NCI-H1930 (cell line): ENCODE measurements at places on chromosomes 6 and 20.

- DNase-seq: no peak
Measured at GRCh38 chr6:1584996-1585668, 24.6 kb upstream of the FOXC1 start.

DNA sequence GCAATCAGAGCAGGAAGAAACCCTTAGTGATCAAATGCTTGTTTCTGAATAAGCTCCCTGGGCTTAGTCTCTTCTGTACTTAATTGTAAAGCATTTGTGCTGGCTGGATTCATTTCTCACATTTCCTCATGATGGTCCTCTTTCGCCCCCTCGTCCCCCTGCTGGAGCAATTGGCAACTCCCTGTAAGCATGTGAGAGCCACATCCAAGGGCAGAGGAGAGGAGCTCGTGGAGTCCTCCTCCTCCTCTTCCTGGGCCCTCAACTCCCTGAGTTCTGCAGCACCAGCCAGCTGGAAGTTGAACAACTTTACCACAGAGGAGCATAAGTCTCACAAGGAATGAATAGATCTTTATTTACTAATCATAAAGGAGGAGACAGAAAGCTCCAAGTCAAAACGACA, 12.6 kb downstream of the ANKEF1 start:
- DNase-seq: peak; percentile 5

DNA sequence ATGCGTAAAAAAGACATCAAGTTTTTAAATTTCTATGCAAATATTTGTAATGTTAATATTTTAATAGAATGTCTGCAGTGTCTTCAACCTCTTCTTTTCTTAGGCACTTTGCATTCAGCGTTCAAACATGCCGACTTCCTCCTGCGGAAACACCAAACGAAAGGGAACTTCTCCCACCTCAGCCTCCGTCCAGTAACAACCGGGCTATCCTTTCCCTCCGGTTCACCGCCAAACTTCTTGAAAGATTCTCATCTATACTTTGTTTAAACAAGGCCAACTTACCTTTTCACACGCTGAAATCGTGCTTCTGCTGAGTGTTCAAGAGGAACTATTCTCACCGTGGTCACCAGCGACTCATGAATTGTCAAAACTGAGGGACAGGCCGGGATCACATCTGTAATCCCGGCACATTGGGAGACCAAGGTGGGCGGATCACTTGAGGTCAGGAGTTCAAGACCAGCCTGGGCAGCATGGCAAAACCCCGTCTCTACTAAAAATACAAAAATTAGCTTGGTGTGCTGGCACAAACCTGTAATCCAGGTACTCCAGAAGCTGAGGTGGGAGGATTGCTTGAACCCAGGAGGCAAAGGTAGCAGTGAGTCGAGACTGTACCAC, 44.8 kb downstream of the GJA1 start:
- DNase-seq: no peak

DNA sequence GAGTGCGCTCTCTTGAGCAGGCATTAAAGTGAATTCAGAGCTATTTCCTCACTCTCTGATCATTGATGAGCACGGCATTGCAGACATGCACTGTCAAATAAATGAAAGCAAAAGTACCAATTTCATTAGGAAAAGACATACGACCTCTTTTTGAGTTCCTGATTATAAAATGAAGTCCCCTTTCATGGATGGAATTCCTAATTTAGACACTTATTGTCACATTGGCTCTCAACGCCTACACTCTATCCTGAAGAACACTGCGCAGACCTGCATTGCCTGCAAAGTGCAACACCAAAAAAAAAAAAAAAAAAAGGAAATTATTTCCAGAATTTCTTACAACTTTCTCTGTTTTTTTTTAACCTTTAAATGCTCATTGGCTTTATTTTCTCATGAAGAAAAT, 1.6 kb downstream of the ADGRB3 start:
- no peak for DNase-seq

DNA sequence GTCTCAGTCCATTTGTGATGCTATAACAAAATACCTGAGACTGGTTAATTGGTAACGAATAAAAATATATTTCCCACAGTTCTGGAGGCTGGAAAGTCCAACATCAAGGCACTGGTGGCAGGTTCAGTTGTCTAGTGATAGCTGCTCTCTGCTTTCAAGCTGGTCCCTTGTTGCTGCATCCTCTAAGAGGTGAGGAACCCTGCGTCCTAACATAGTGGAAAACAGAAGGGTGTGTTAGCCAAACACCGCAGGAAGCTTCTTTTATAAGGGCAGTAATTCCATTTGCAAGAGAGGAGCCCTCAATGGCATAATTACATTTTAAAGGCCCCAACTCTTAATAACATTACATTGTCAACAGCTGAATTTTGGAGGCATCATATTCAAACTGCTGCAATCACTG, 372.7 kb downstream of the ADGRB3 start:
- DNase-seq: no peak

GRCh38 chr6:109010705-109011102, 83.9 kb downstream of the SESN1 start:
- DNase-seq: no peak

DNA sequence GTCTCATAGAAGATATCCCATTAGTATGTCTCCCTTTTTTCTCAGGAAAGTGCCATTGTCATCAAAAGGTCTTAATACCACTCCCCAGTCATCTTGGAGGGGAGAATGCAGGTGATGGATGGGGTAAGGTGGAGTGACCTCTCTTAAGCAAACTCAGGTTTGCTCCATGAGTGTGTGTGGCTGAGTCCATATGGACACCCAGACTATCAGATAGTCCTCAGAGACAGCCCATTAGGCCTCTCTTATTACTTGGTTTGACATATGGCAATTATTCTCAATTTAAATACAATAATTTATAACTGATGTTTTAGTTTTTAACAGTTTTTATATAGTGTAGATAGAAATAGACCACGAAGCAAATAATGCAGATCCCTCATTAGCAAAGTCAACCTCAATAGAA, 23.2 kb downstream of the LAMA4 start:
- DNase-seq: peak; percentile 62

- DNase-seq: no peak
Measured at GRCh38 chr6:170311696-170312095, 5.1 kb downstream of the FAM120B start.
